Activated naive CD4-positive, alpha-beta T cell treated with anti-CD3 and anti-CD28 coated beads, Interleukin-2, amount 50 U/mL, for 16 hours (primary cell): ENCODE measurements at places on chromosomes 6 and 20.

DNA sequence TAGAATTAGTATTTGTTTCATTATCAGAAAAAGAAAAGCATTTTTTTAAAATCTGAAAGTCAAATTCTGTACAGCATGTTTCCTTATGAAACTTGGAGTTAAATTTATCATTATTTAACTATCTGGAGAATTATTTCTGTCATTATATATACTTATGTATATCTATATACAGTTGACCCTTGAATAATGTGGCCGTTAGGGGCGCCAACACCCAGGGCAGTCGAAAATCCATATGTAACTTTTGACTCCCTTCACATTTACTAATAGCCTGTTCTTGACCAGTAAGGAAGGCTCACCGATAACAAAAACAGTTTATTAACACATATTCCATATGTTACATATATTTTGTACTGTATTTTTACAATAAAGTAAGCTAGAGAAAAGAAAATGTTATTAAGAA, 341.2 kb downstream of the ADGRB3 start:
- no peak for DNase-seq

GRCh38 chr6:77034161-77034560, 429.1 kb downstream of the HTR1B start:
- no peak for DNase-seq

GRCh38 chr20:10379761-10380160, 54.3 kb downstream of the MKKS start:
- no peak for DNase-seq

DNA sequence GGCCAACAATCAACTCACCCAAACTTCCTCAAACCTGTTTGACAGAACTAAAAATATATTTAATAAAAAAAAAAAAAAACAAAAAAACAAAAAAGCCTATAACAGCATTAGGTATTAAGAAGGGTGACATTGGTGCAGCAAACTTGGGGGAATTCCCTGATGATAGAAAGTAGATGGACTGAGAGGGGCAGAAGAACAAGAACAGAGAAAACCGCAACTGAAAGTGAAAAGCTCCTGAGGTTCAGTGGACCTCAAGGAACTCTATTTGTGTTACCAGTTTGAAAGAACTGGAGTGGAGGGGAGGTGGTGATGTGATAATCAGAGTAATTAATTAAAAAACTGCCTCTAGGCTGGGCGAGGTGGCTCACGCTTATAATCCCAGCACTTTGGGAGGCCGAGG, 53.8 kb downstream of the MACROD2 start:
- DNase-seq: no peak

GRCh38 chr6:158649289-158650143, at the start of gene SYTL3:
TSS of gene SYTL3 (plus strand) at chr6:158650054. CDS start at chr6:158663269, 13,215 bp downstream.
- peak; percentile 76 for DNase-seq

- no peak for DNase-seq
Measured at GRCh38 chr6:33908025-33908424, 104.2 kb upstream of the MLN start.

- DNase-seq: no peak
Measured at GRCh38 chr6:138666636-138667035, 106.9 kb upstream of the CCDC28A start.

DNA sequence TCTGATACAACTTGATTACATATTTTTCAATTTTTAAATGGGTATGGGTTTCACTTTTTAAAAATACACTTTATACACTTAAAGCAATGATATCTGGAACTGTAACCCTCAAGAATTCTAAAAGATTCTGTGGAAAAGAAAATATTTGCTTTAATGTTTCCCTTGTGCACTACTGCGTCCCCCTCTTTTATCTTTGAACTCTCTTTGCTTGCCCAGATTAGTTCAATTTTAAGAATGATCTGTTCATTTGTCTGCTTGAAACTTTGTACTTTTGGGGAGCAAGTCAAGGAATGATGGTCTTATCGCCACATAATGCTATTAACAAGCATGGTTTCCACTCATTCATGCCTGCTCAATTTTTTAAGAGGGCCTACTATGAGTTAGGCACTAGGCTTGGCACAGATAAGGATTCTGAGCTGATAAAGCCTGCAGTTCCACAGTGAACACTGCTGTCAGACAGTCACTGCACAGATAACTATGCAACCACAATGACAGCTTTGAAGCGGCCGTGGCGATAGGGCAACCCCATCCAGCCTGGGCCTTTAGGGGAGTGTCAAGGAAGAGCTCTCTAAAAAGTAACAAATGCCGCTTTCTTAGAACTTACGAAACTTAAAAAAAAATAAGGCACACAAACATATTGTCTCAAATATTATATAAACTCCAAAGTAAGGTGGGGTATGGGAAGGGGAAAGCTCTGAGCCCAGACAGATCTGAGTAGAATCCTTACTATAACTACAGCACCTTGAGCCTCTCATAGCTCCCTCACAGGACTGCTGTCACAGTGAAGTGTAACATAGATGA, 29.7 kb downstream of the FYN start:
- peak; percentile 40 for DNase-seq
